ENCODE measurements at places on chromosomes 4 and X.

GRCh38 chr4:16952462-16952871, 54.0 kb upstream of the LDB2 start:
- no peak for DNase-seq

DNA sequence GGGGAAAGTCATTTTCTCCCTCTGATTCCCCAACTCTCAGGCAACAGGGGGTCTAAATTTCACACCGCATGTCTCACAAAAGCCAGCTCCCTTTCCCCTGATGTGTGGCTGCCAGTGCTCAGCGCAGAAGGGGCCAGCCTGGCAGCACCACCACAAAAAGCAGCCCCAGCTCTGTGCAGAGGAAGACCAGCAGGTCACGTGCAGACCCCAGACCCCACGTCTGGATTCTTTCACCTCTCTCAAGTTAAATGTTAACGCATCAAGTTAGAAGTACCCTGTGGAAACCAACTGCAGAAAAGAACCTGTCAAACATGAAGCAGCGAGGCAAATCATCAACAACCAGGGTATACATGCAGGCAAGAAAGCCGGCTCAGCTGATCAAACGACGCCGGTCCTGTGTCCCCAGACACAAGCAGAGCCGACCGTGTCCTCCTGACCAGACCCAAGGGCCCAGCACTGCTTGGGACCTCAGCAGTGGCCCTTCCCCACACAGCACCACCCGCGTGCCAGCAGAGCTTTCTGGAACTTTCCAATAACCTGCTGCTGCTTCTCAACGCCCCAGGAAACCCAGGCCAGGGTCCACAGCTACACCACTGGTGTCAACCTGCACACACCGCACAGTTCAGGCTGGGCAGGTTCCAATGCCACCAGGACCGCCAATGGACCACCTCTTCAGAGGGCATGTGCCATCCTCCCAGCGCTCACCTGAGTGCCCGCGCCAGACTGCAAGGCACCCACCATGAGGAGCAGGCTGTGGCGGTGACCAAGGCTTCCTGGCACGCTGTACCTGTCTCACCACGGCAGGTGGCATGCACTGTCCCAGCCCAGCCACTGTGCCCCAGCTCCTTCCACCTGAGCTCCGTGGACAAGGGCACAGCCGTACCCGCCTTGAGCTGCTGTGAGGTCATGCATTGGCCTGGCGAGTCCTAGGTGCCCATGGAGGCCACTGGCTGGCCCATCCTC, 4.0 kb downstream of the LRPAP1 start:
- DNase-seq, result no peak

GRCh38 chr4:13920901-13921300, 293.4 kb upstream of the BOD1L1 start:
- DNase-seq, result no peak

DNA sequence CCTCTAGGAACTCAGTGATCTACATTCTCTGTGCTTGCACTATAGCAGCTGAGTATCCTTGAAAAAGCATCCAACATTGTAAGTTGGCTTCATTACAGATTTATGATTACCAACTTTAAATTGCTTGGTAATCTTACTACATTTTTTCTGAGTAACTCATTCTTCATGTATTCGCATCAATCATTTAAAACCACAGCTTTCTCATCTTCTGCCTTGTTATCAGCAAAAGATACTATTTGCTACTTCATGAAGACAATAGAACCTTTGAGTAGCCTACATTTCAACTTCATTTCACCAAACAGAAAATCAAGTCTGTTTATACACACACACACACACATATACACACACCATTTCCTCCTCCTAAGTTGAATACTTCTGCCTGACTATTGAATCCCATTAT, 6.2 kb upstream of the DCAF8L2 start:
- no peak for DNase-seq

GRCh38 chr4:107854356-107855022, 29.8 kb downstream of the SGMS2 start:
- no peak for DNase-seq

GRCh38 chr4:40502934-40503333, 126.7 kb downstream of the RBM47 start:
- no peak for DNase-seq

GRCh38 chr4:47972181-47972580, 44.3 kb downstream of the CNGA1 start:
- no peak for DNase-seq

DNA sequence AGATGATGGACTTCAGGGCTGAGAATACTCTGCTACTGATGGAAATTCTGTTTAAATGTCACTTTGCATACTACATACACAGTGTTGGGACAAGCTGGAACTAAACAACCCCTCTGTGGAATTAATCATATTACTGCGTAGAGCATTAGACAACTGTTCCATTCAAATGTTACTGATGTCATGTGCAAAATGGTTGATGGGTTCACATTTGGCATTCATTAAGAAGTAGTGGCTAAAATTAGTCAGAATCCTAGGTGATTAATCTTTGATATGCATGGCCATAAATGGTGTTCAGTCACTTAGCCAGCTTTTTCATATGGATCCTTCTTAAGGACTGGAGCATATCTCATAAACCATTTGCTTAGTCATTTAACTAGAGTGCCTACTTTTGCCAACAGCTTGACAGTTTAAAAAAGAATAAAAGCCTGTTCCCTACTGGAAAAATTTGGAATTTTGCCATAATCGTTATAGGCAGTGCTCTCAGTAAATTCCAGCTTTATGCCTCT, 105.2 kb downstream of the RNF150 start:
- DNase-seq, result no peak

DNA sequence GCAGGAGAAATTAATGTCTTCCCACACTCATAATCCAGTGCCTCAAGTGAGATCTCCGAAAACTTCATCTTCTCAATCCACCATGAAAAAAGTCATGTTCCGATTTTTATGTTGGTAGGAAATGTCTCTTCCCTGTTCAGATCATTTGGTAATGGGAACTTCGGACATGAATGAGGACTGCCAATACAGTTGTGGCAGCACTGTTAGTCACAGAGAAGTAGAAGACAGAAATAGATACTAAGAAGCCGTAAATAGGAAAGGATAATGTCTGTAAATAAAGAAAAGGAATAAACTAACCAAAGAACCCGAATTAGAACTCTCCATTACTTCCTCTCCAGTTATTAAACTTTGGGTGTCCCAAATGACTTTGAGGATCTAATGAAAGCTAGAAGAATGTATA, 69.6 kb downstream of the DDX60L start:
- no peak for DNase-seq

GRCh38 chr4:139682741-139683151, 17.1 kb downstream of the MGST2 start:
- DNase-seq, result no peak

DNA sequence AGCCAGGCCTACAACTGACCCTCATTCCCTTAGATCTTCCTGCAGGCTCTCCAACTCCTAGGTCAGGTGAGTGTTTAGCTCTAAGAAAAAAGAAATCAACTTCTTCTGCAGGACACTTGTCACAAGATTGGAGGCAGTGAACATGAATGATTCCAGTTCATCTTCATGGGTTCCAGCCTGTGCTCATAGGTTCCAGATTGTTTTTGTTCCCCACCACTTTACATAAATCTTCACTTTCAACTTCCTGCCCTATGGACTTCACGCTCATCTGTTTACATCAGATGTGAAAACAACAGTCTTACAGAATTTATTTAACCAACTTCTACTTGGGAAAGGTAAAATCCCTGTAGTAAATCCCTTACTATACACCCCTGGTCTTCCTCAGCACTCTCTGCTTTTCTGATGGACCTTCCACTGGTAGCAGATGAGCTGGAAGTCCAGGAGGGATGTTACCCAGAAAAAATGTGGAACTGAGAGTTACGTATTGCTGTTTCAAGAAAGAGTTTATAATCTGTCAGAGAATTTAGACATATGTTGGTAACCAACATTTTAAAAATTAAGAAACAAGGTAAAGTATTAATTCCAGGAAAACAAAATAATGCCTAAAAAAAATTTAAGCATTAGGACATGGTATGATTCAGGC, 62.4 kb downstream of the ANAPC10 start:
- no peak for DNase-seq

DNA sequence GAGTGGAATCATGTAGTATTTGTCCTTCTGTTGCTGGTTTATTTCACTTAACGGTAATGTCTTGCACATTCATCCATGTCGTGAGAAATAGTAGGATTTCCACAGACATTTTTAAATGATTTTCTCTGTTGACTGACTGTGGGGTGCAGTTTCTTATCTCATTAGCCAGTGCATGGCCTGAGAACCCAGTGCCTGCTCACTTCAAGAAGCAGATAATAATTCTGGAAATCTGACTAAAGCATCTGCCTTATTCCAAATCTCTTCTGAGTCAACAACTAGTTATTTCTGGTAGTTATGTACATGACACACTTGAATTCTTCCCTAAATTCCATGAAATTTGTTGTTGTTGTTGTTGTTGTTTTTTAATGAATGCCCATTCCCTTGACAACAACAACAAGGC, 77.6 kb downstream of the NPFFR2 start:
- no peak for DNase-seq

DNA sequence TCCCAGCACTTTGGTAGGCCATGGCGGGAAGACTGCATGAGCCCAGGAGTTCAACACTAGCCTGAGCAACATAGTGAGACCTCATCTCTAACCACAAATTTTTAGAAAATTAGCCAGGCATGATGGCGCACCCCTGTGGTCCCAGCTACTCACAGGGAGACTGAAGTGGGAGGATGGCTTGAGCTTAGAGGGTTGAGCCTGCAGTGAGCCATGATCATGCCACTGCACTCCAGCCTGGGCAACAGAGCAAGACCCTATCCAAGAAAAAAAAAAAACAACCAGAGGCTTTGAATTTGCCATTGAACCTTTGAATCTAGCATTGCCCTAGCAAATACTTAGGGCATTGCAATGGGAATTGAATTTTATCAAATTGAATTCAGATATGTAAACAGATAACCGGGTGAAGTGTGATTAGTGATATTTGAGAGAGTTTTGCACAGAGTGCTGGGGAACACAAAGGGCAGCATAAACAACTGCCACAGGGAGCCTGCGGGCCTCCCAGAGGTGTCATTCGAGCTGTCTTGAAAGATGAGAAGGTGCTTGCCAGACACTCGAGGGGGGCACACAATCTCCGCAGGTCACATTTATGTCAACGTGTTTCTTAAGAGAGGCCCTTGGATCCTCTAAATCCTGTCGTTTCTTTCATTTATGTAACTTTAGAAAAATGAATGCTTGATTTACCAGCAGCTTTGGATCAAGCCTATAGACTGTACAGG, 200.3 kb downstream of the AASDH start:
- DNase-seq, result no peak

GRCh38 chr4:41797260-41797659, 48.7 kb upstream of the PHOX2B start:
- DNase-seq, result no peak

- no peak for DNase-seq
Observed at GRCh38 chr4:162557516-162558106, 393.8 kb upstream of the FSTL5 start.

DNA sequence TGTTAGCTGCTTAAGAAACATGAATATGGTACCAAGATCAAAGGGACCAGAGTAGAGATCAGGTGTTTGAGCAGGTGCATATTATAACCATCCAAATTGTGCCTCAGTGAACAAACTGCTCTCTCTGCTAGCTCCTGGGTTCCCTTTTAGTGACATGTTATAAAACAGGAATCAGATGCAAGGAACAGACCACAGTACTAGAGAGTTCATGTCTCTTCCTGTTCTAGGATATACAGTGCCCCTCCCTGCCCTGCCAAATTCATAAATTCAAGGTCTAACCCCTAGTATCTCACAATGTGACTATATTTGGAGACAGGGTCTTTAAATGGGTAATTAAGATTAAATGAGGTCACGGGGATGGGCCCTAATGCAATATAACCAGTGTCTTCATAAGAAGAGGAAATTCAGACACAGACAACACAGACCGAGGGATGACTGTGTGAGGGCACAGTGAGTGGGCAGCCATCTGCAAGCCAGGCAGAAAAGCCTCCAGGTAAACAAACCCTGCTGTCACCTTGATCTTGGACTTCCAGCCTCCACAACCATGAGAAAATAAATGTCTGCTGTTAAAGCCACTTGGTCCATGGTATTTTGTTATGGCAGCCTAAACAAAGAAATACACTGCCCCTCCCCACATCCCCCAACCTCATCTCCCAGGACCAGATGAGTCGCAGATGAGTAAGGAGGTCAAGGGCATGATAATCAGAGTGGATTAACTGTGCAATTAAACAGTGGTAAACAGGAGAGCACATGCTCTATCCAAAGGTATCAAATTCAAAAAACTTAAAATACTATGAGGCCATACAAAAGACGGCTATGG, 82.5 kb downstream of the RBM47 start:
- no peak for DNase-seq

GRCh38 chr4:73871511-73872310, 2.5 kb downstream of the CXCL1 start:
- no peak for DNase-seq

- DNase-seq, result no peak
Observed at GRCh38 chr4:63784822-63785221, 624.4 kb downstream of the TECRL start.

- no peak for DNase-seq
Observed at GRCh38 chr4:162793571-162793970, 373.1 kb downstream of the NAF1 start.

DNA sequence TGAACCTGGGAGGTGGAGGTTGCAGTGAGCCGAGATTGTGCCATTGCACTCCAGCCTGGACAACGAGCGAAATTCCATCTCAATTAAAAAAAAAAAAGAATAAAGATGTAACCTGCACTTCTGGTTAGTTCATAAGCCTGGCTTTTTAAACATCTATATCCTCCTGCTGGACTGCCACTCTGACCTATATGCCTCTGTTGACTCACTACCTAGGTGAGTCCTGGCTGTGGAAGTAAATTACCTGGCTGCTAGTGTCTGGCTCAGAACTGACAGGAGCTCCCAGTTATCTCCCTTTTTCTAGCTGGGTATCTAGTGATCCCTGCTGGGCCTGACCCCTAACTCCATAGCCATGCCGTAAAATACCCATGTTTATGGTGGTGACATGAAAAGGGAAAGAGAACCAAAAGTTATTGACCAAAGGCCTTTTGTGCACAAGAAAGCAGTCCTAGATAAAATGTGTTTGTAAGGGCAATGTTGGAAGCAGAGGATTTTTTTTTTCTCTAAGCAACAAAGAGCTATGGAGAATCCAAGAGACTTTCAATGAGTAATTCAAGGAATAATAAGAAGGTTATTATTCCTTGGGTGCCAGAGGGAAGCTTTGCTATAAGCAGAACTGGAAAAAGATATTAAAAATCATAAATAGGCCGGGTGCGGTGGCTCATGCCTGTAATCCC, 10.4 kb upstream of the G3BP2 start:
- DNase-seq, result no peak

GRCh38 chr4:47038263-47038662, 6.9 kb downstream of the GABRB1 start:
- no peak for DNase-seq
